ENCODE measurements at places on chromosomes 2 and 18. TPM values are rescaled to one million over a fixed set of nuclear protein-coding genes. Genes with fewer than 3 reads are reported as not detected.

The GDF7 gene
- total RNA-seq: 11.0 TPM

The SOX11 gene
- total RNA-seq: not detected

The SERPINB7 gene
- total RNA-seq: not detected

The CHRNG gene
- total RNA-seq: not detected

The UGT1A10 gene
- total RNA-seq: 3.0 TPM

The CYTIP gene
- total RNA-seq: 15.8 TPM

The SLC9A4 gene
- 23.5 TPM for total RNA-seq
